Keratinocyte (primary cell): ENCODE measurements at places on chromosomes 16 and 17. TPM values are rescaled to one million over a fixed set of nuclear protein-coding genes. Genes with fewer than 3 reads are reported as not detected.

- peak; percentile 84 for DNase-seq
Measured at GRCh38 chr17:18158022-18158600, 25.5 kb upstream of the ALKBH5 start.

The HOXB4 gene
- polyA plus RNA-seq = 0.46 to 0.89 TPM (median 0.59 TPM) in 3 replicates

- no peak for DNase-seq
Measured at GRCh38 chr16:86288716-86289294, 221.5 kb upstream of the FOXF1 start.

The ATP2C2 gene
- 0.96 to 1.3 TPM (median 1.3 TPM) in 3 replicates for polyA plus RNA-seq

The UMOD gene
- not detected in 3 replicates for polyA plus RNA-seq

DNA sequence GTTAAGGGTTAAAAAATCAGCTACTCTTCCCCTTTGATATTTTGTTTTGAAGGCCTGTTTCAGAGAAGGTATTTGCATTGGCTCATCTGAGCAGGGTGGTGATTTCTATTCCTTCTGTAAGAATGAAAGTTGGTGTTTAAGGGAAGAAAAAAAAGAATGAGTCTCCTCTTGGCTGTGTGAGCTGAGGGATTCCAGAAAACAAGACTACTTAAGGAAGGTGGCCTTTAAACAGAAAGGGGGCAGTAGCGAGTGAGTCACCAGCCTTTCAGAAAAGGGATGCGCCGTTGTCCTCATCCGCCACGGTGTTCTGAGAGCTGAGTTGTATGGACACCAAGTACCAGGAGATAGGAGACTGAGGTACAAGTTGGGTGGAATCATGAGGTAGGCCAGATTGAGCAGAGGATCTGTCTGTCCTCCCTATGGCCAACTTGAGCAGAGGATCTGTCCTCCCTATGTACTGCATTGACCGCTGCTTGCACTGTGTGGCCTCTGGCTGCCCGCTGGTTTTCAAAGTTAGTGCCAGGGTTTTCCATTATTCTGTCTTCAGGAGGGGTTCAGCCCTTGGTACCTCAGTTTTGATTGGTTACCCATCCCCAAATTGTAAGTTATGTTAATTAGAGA is 8.2 kb downstream of the PRKCA start:
- DNase-seq = no peak

The ADAM11 gene
- 0.03 to 0.17 TPM (median 0.15 TPM) in 3 replicates for polyA plus RNA-seq

GRCh38 chr16:56262551-56263245 is 71.4 kb downstream of the GNAO1 start:
- DNase-seq = no peak

GRCh38 chr17:73064084-73064938 is 28.2 kb downstream of the SLC39A11 start:
- DNase-seq = no peak

GRCh38 chr17:82188001-82188961 is 24.4 kb downstream of the CCDC57 start:
- no peak for DNase-seq

The PLSCR3 gene
- 30.5 to 82.8 TPM (median 36.9 TPM) in 3 replicates for polyA plus RNA-seq

GRCh38 chr17:78738278-78738677 is 43.8 kb downstream of the CYTH1 start:
- no peak for DNase-seq

GRCh38 chr17:19574956-19575355 is 41.3 kb downstream of the SLC47A1 start:
- DNase-seq = no peak

The NLRC3 gene
- polyA plus RNA-seq = 0.04 TPM in 1 of 3 replicates, not detected in the others

The KRTAP2-3 gene
- polyA plus RNA-seq = 8.4 to 21.3 TPM (median 9.0 TPM) in 3 replicates

The TSNAXIP1 gene
- 0.43 to 1.5 TPM (median 0.54 TPM) in 3 replicates for polyA plus RNA-seq

DNA sequence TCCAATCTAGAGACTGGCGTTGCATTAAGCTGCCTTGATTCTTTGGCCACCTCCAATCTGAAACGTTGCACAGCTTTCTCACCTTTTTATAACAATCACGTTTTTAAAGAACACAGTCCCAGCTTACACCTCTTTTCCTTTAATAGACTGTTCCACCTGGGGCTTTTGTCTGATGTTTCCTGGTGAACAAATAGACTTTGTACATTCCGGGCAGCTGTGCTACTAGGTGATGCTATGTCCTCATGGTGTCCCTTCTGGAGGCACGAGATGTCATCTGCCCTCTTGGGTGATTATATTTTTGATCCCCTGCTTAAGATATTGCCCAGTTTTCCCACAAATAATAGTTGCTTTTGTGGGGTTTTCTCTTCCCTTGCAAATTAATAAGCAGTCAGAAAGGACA is 225.5 kb downstream of the SOX9 start:
- DNase-seq = no peak

The WNT9B gene
- 0.12 TPM in 1 of 3 replicates, not detected in the others for polyA plus RNA-seq

GRCh38 chr17:46115699-46116098 is 77.5 kb downstream of the KANSL1 start:
- DNase-seq = no peak

The GP1BA gene
- polyA plus RNA-seq = not detected in 3 replicates

- DNase-seq = no peak
Measured at GRCh38 chr16:88936008-88936555, 40.9 kb downstream of the CBFA2T3 start.

GRCh38 chr17:80846932-80847331 is 144.7 kb upstream of the CHMP6 start:
- no peak for DNase-seq

The RUNDC3A gene
- polyA plus RNA-seq = 1.1 to 3.7 TPM (median 1.6 TPM) in 3 replicates

The WDR81 gene
- polyA plus RNA-seq = 4.2 to 9.5 TPM (median 7.3 TPM) in 3 replicates

DNA sequence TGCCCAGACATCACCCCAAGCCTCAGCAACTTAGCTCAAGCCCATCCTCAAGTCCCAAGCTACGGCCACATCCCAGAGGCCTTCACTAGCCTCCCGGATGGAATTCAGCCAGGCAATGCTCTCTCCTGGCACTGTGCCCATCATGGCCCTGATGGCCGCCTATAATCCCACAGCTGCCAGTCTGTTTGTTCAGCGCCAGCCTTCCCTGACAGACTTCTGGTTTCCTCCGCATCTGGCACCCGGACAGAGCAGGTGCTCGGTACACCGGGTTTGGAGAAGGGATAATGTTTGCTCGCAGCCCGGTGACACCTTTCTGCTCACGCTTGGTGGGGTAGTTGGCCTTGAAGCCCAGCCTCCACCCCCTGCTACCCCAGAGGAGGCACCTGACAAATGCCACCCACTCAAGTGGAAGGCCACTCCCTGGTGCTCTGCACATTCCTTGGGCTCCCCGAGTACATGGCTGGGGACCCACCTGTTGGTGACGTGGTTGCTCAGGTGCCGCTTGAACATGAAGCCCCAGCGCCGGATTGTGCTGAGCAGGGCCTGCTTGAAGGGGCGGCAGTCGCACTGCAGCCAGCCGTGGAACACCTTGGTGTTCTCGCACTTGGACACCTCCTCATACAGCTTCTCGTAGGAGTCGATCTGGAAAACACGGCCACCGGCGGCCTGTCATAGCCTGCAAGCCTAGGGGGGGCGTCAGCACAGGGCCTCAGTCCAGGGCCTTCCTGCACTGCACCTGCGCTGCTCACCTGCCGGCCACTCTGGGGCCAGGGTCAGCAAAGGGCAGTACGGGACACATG is 47.1 kb downstream of the DNAH17 start:
- no peak for DNase-seq

DNA sequence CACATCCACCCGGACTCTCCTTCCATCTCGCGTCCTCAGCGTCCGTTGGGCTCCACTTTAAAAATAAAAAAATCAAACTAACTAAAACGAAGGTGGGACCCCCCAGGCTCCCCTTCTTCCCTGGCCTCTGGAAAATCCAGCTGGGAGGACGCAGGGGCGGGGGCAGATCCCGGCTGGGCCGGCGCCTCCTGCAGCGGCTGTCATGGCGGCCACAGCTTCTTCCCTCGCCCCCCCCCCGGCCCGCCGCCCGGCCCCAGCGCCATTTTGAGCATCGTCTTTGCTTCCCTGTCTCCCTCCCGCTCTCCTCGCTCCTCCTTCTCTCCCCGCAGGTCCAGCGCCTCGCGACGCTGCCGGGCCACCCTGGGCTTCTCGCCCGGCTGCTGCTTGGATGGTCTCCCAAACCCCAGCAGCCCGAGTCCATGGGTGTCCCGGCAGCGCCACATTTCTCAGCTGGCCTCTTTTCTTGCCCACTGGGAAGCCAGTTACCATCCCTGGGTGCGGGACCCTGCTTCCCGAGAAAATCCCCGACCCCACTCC is 3.3 kb downstream of the HOXB2 start:
- no peak for DNase-seq

The DNASE1L2 gene
- 0.31 to 1.1 TPM (median 0.41 TPM) in 3 replicates for polyA plus RNA-seq

The PSME3 gene
- polyA plus RNA-seq = 108 to 257 TPM (median 190 TPM) in 3 replicates

DNA sequence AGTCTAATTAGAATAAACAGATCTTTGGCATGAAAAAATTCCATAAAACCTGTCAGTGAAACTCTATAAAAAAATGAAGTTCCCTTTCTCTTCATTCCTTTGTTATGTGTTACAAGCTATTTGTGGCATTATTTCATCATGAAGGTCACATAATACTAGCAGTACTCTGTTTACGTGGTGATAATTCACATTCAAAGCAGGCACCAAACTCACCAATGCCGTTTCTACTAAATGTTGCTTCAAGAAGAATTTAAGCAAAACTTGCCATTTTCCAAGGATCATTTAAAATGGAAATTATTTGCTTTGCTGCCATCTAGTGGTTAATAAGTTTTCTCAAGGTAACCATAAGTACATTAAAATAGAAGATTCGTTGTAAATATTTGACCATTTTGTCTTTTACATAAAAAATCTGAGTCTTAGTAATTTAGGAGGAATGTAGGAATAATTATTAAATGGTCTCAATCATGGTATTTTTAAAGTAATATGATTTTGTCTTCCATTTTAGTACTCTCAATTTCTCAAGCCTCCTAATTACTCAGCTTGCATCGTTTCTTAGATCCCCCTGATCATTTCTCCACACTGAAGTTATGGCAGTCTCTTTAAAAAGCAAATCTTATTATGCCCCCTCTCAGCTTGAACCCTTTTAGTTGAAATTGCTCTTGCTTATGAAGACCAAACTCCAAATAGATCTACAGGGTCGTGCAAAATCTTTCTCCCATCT is 80.8 kb downstream of the OMG start:
- DNase-seq = no peak

DNA sequence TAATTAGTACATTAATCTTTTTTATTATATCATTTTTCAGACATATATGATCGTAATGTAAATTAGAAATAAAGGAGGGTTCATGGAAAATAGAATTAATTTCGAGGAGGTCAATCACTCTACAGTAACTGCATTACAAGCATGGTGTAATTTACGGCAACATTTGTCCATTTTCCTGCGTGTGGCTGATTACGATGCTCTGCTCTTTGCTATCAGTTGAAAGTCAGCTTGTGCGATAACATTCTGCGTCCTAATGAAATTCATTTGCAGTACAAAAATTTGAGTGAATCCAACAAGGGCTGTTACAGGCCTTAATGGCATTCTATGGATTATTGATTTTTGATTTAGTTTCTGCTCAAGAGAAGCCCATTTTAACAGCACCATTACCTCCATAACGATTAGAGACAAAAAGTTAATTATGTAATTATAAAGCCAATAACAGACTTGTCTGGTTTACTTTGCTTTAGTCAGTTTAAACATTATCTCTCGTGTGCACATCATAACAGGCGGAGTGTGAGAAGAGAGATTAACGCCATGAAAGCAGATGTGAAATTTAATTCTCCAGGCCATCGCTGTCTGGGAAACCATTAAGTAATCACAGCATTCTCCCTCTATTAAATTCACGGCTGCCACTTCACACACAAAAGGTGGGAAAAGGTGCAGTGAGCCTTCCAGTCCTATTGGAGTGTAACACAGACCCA is 256.4 kb upstream of the IRX3 start:
- no peak for DNase-seq

The IL34 gene
- polyA plus RNA-seq = 0.08 to 0.42 TPM (median 0.14 TPM) in 3 replicates

The TAT gene
- polyA plus RNA-seq = 0.14 TPM in 1 of 3 replicates, not detected in the others

The DBF4B gene
- 2.8 to 5.2 TPM (median 4.0 TPM) in 3 replicates for polyA plus RNA-seq

- DNase-seq = no peak
Measured at GRCh38 chr17:57677858-57678257, 67.2 kb downstream of the CCDC182 start.

DNA sequence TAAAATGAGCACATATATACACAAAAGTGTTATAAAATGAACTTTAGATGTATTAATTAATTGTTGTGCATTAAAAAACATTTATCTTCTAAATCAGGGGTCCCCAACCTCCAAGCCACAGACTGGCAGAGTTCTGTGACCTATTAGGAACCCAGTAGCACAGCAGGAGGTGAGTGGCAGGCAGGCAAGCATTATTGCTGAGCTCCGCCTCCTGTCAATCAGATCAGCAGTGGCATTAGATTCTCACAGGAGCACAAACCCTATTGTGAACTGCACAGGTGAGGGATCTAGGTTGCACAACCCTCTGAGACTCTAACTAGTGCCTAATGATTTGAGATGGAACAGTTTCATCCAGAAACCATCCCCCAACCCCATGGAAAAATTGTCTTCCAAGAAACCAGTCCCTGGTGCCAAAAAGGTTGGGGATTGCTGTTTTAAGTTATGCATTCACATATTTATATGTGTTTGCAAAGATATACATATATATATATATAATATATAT is 583.7 kb downstream of the KCNJ2 start:
- DNase-seq = no peak

DNA sequence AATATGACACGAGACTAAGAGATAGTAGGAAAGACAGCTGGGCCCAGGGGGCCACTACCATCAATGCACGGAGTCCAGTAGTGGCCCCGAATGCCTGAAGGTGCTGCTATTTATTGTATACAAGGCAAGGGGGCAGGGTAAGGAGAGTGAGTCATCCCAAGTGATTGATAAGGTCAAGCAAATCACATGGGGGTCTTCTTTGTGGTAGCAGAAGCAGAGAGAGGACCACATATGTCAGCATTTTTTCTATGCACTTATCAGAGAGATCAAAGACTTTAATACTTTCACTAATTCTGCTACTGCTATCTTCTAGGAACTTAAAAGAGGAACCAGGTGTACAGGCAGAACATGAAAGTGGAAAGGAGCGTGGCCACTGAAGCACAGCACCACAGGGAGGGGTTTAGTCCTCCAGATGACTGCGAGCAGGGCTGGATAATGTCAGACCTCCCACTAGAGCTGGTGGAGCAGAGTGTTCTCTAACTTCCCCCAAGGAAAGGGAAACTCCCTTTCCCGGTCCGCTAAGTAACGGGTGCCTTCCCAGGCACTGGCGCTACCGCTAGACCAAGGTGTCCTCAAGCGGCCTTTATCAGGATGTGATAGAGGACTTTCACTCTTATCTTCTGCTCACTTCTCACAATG is 26.4 kb upstream of the ARL4D start:
- no peak for DNase-seq

DNA sequence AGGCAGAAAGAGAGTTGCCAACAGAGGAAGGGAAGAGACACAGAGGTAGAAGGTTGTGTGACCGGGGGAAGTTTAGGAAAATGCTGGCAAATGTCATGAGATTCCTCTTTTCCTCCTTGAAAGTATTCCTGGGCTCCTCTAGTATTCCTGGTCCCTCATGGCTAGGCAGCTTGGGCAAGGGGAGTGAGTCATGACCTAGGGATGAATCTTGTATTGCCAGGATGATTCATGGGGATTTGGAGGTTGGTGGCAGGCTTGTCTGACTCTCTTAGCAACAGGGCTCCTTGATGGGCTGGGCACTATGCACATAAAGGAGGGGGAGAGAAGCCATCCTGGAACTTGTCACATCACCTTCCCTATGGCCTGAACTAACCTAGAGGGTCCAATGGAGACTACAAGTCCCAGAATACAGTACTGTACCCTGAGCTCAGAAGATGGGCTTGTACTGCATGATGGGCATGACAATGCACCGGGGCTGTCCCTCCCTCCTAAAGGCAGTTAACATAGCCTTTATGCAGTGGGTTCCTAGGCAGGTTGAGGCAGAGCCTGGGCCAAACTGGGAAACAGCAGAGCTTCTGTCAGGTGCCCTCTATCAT is 2.1 kb upstream of the SEZ6 start:
- peak; percentile 19 for DNase-seq

- DNase-seq = no peak
Measured at GRCh38 chr16:51818342-51818944, 667.4 kb upstream of the SALL1 start.
